ENCODE measurements at places on chromosomes 5 and 9. TPM values are rescaled to one million over a fixed set of nuclear protein-coding genes. Genes with fewer than 3 reads are reported as not detected.

The IL4 gene
- not detected for total RNA-seq

The STXBP1 gene
- total RNA-seq: 94.9 TPM

The RASEF gene
- 3.7 TPM for total RNA-seq

The OLFML2A gene
- total RNA-seq: 37.4 TPM

The ECM2 gene
- total RNA-seq: 0.16 TPM

The PPWD1 gene
- 56.8 TPM for total RNA-seq

DNA sequence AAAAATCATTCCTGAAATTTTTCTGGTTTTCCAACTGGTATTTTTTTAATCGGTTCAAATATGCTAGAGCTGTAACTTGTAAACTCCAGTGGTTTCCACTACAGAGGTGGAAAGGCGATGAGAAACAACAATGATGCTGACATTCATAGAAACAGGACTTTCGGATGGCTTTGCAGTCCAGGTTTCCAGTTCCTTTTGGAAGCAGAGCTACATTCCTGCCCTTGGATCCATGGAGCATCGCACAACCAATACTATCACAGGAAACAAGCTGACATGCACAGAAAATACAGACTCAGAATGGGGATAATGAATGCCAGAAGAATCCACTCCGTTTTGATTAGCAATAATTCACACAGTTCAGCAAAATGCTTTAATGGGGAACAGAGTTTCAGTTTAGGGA is 140.0 kb downstream of the EPB41L4A start:
- no peak for DNase-seq

The SHOC1 gene
- not detected for total RNA-seq

The IDNK gene
- 3.3 TPM for total RNA-seq

The C5orf47 gene
- total RNA-seq: not detected

GRCh38 chr9:137302449-137303150 is 529 bp upstream of the NRARP start:
- no peak for DNase-seq

The SFXN1 gene
- total RNA-seq: 87.4 TPM

DNA sequence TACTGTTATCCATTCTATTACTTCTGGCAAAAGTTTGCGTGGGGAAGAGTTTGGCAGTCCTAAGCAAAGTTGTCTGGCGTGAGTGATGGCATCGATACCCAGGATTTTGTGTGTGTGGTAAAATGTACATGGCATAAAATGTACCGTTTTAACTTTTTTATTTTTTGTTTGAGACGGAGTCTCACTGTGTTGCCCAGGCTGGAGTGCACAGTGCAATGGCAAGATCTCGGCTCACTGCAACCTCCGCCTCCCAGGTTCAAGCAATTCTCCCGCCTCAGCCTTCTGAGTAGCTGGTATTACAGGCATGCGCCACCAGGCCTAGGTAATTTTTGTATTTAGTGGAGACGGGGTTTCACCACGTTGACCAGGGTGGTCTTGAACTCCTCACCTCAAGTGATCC is 55.4 kb upstream of the TJP2 start:
- no peak for DNase-seq

GRCh38 chr9:126328407-126328806 is 1.8 kb downstream of the MVB12B start:
- DNase-seq: no peak

- no peak for DNase-seq
Measured at GRCh38 chr9:19551124-19551929, 142.5 kb downstream of the ACER2 start.

- no peak for DNase-seq
Measured at GRCh38 chr9:3271581-3271980, 254.2 kb downstream of the RFX3 start.

- DNase-seq: no peak
Measured at GRCh38 chr9:85453850-85454249, 287.9 kb downstream of the AGTPBP1 start.

The ADAMTS2 gene
- 10.5 TPM for total RNA-seq

GRCh38 chr5:89028595-89029285 is 145.8 kb upstream of the MEF2C start:
- DNase-seq: no peak

DNA sequence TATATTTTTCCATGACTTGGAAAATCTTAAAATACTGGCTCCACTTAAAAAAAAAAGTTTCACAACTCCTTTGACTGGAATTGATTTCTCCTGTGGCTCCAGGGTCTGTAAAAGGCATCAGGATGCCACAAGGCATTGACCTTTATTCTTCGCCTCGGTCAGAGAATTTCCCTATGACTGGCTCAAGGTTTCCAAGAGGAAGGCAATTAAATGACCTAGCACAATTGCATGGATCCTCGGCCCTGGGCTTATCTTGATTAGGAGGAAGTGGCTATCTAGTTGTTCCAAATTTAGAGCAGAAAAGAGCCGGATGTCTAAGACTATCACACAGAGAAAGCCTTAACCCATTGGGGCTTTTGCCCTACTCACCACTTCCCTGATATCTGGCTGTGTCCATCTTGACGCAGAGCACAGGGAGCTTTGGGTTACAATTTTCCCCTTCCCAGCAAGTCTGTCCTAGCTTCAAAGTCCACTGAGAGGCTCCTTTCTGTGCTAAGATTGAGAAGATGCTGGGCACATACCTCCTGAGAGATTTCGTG is 56.9 kb upstream of the COL15A1 start:
- DNase-seq: no peak

DNA sequence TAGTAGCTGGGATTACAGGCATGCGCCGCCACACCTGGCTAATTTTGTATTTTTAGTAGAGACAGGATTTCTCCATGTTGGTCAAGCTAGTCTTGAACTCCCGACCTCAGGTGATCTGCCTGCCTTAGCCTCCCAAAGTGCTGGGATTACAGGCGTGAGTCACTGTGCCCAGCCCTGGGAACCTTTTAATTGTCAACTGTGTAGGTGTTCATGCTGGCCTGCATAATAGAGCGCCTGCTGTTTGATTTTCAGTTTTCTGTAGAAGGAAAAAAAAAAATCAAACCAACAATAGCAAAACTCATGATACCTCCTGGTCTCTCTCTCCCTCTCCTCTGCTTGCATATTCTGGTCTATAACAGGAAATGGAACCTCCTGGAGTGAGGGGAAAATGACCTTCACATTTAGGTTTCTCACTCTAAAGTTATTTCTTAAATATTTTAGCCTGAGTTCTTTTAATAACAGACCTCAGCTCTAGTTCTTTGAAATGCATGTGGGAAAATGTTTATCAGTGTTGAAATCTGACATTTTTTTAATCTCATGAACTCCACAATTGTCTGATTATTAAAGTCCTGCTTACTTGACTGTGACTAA is 51.7 kb downstream of the EXOSC2 start:
- no peak for DNase-seq

Measured in mesothelial cell of epicardium (in vitro differentiated cells).